BJ (cell line): ENCODE measurements at places on chromosomes 4 and X.
A peak's percentile ranks its signal among the peaks of the same experiment; 100 is the strongest.

- DNase-seq: no peak
These were observed 234.3 kb downstream of the PALLD start for GRCh38 chr4:168731006-168731636.

DNA sequence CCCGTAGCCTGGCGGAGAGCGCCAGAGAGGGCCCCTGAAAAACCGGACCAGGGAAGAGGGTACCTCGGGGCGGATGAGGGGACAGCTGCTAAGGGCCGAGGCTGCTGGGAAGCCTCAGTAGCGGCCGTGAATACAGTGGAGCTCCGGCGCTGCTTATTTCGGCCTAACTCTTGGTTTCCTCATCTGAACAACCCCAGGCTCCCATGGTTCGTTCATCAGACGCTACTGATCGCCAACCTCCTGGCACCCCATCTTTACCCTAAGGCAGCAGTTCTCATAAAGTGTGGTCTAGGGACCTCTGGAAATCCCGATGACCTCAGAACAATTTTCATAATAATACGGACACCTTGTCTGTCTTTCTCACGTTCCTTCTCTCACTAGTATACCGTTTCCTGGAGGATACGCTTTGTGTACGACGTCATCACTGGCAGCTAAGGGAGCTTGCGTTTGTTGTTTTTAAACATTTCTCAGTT, 645 bp upstream of the RAB28 start:
- DNase-seq: no peak

DNA sequence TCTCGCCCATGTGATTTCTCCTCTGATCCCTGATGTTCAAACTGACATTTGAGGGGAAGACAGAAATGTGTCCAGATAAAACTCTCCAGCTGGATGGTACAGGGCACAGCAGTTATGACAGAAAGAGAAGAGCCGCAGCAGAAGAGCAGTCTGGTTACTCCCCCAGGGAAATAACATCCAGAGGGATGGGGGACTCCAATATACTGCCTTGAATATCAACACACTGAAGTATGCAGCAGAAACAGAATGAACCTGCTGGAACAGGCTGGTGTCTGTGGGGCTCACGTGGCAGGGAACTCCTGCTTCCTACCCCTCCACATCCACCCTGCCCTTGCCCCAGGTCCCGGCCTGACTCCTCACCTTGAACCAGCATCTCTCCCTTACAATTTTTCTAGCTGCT, 93.5 kb downstream of the MGST2 start:
- no peak for DNase-seq

DNA sequence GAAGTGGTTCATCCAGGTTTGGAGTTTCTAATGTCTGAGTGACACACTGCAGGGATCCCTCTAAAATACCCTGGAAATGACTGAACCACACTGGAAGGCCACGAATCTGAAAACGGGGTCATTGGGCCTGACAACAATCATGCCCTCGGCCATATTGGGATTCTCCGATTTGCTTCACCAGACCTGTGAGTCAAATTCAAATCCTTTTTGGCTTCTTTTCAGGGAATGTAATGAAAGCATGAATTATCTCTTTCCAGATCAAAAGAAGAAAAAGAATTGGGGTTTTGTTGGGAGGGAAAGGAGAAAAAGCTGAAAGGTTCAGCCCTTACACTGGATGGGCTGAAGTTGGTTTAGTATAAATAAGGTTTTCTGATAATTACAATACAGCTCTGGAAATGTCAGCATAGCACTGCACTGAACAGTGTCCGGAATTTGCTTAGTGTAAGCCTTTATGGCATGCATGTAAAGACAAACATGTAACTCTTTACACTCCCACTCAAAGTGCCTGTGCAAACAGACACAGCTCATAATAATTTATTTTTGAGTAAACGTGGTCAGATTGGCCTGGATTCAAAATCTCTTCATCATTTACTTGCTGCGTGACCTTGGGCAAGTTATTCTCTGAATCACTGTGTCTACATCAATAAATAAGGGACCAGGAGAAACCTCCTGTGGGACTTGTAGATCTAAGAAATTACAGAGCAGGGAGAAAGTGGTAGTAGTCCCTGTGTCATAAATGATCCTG, 21.4 kb downstream of the CT47C1 start:
- DNase-seq: no peak

GRCh38 chr4:37889849-37890800, 759 bp upstream of the TBC1D1 start:
- DNase-seq: no peak

GRCh38 chrX:19846995-19847790, 40.2 kb downstream of the SH3KBP1 start:
- peak; percentile 70 for DNase-seq

DNA sequence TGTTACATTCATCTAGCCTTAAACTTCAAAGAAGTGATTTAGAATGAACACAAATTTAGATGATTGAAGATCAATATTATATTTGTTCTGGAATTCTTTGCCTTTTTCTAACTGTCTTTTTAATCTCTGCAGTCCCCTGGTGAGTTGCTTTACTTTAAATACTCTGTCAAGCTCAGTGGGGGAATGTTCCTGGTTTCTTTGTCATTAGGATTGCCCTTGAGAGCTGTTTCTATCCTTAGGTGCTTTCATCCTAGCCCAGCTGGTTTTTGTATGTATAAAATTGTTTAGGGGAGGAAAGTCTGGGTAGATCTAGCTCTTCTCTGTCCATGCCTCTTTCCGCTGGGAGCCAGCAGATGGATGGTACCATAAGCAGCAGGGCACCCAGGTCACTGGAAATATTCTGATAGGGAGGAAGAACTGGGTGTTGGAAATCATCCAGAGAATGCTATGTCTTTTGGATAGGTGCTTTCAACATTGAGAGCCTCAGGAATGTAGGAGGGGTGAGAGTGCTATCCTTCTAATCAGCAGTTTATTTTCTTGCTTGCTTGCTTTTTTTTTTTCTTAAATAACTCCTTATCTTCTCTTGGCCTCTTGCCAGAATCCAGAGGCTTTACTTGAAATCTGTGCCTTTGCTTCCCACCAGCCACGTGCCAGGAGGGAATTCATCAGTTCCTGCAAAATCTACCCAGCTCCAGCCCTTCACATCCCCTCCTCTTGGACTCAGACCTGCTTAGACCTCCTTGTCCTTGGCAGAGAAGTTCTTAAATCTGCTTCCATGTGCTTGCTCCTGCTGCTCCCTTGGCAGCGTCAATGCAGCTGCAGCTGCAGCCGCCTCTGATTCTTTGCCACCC, 215.3 kb upstream of the ANXA3 start:
- no peak for DNase-seq

GRCh38 chr4:99024481-99025275, 29.2 kb downstream of the METAP1 start:
- no peak for DNase-seq

DNA sequence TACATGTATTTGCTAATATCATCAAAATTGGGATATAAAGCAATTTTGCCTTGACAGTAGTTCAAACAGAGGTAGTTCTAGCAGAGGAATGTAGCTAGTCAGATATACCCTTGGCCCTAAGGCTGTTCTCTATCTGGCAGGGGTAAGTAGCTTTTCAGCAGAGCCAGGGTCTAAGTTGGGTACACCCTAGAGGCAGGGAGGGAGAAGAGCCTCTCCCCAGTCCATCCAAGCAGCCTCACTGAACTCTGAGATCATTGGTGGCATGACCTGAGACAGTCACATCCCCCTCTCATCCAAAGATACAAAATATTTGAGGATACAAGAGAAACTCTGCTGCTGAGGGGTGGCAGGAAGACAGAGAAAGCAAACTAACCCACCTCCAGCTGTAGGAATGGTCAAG, 343.7 kb downstream of the DHX15 start:
- DNase-seq: no peak

DNA sequence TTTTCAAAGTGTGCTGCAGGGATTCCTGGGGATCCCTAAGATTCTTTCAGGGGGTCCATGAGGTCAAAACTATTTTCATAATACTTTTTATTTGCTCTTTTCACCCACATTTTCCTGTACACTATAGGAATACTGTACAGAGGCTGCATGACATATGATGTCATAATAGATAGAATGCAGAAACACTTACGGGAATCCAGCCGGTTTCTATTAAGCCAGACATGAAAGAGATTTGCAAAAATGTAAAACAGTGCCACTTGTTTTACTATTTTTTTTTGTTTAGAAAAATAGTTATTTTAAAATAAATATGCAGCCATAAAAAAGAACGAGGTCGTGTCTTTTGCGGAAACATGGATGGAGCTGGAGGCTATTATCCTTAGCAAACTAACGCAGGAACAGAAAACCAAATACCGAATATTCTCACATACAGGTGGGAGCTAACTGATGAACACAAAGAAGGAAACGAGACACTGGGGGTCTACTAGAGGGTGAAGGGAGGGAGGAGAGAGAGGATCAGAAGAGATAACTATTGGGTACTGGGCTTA, 5.0 kb downstream of the ZFX start:
- DNase-seq: no peak

DNA sequence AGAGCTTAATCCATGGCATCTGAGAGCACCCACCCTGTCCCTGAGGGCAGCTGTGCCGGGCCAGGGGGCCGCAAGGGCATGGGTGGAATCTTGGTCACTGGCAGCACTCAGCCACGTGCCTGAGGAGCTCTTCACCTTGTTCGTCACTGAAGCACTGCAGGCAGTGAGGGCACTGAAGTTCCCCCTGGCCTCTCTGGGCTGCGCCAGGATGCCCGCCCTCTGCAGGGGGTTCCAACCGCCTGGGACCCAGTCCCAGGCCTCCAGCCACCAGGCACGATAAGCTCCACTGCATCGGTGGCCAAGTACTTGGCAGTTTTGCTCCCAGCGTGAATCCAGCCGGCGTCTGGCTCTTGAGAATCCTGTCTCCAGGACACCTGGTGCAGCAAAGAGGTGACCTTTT, 96.4 kb upstream of the MED14 start:
- DNase-seq: no peak

GRCh38 chrX:70553516-70553915, 108.9 kb downstream of the DLG3 start:
- no peak for DNase-seq

DNA sequence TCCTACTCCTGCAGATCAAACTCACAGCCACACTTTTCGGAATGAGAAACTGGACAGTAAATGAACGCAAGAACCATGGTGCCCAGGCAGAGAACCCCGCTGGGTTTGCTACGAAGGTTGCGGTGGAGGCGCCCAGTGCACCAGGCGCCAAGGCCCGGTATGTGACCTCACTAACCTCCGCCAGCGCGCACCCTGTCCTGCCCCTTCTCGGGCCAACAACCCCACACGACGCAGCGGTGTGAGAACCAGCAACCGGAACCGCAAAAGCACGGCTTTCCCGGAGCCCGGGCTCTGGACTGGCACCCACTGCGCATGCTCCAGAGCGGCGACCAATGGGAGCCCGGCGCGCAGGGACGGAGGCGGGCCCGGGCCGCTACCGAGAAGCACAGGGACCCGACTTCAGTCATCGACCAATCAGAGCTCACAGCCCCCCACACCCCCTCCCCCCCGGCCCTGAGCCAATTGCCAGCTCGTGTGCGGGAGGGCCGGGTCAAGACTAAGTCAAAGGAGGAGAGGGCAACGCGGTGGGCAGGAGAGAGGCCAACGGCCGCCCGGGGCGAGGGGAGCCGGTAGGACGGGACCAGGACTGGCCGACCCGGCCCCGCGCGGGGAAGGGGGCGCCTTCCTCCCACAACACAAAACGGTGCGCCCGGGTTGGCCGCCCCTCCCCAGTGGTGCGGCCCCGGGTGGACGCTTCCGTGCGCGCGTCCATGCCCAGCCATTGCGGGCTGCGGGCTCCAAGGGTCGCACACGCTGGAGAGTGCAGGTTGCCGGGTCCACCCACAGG, 7.3 kb upstream of the WAS start:
- DNase-seq: peak; percentile 26
